ENCODE measurements at places on chromosomes 7 and 10. TPM values are rescaled to one million over a fixed set of nuclear protein-coding genes. Genes with fewer than 3 reads are reported as not detected.
A peak's percentile ranks its signal among the peaks of the same experiment; 100 is the strongest.

C10orf53 gene
- not detected for total RNA-seq

KCNH2 gene
- total RNA-seq = 0.36 TPM

PLXNA4 gene
- 0.70 TPM for total RNA-seq

ELMO1 gene
- total RNA-seq = 121 TPM

GRCh38 chr7:44958645-44959344, 20.0 kb downstream of the MYO1G start:
- DNase-seq = no peak

DNA sequence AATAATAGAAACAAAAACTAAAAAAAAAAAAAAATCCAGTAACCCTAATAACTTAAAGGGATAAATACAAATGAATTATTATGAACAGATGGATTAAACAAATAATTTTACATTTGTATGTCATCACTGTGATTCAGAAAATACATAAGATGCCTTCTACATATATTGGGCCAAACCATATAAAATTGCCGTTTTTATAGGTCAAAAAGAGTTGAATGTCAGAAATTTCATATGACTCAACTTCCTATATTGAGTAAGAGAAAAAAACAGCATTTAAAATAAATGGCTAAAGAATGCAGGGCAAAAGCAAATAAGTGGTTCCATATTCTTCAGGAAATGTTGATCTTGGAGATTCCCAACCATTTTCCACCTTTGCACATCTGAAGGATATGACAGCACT, 9.4 kb downstream of the SLC35B4 start:
- DNase-seq = no peak

DNA sequence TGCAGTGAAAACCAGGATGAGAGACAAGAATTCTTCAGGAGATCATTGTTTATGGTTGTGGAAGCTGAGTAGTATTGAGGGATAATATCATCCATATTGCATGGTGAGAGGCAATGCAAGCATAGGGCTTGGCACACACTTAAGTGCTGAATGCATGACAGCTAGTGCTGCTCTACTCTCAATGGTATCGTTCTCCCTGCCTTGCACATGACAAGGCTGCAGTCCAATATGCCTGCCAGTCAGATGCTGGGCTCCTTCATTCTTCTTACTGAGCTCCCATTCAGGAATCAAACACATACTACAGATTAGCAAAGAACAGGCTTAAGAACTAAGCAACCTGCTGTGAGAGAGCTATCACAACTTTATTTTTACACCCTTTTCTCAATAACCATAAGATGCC, 72.2 kb downstream of the SORCS1 start:
- DNase-seq = no peak

- peak; percentile 82 for DNase-seq
Measured at GRCh38 chr10:43417950-43418768, 9.2 kb upstream of the HNRNPF start.

DNA sequence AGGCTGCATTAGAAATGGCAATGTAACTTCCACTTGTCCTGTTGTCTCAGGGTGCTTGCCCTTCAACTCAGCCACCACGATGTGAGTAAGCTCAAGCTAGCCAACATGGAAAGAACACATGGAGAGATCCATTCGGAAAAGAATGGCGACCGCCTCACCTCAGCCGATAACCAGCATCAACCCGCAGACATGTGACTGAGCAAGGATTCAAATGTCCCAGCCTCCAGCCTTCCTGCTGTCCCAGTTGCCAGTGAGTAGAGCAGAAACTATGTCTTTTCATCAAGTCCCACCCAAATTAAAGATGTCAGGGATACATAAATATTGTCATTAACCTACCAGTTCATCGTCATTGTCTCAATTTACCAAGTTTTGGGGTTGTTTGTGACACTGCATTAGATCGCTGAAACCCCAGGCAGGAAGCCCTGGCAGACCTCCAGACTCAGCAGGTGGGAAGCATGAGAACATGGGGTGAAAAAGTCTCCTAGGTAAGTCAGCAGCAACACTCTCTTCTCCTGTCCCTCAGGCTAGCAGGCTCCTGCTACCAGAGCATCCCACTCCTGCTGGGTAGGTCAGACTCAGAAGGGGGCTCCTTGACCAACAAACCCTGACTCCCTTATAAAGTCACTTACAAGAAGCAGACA, 67.0 kb downstream of the OSBPL3 start:
- DNase-seq = no peak

GRCh38 chr7:17044396-17044795, 162.6 kb upstream of the AGR3 start:
- DNase-seq = no peak
